Activated CD4-positive, alpha-beta T cell treated with anti-CD3 and anti-CD28 coated beads for 36 hours (primary cell): ENCODE measurements at places on chromosomes 7 and 10. TPM values are rescaled to one million over a fixed set of nuclear protein-coding genes. Genes with fewer than 3 reads are reported as not detected.

GRCh38 chr7:83469076-83469475, 179.9 kb downstream of the SEMA3E start:
- no peak overlapping the region for H3K4me3 ChIP-seq
- H3K4me1 ChIP-seq, result no peaks in the 10 kb centered on the region
- no peak for DNase-seq
- H3K36me3 ChIP-seq, result no peaks in the 10 kb centered on the region

ANKRD7 gene
- 0.34 TPM for total RNA-seq

SP8 gene
- not detected for total RNA-seq

CYP2C19 gene
- not detected for total RNA-seq

C10orf95 gene
- total RNA-seq, result 0.32 TPM

DNA sequence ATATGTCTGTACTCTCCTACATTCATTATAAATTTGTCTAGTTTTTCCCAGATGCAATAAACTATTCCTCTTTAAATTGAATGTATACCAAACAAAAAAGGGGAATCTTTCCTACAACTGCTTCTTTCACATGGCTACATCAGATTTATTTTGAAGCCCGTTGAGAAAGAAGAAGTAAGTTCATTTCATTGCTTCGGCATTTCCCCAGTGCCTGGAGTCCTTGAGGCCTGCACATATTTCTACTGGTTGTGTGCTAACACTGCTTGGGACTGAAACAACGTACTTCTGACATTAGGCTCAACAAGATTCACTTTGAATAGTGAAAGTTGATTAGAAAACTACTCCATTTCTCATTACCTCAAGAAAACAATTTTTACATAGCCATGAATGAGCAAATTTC, 201.7 kb downstream of the PHF14 start:
- H3K4me1 ChIP-seq, result peaks cover 14% of the 10 kb centered on the region
- peaks cover 2% of the 10 kb centered on the region for H3K36me3 ChIP-seq
- no peak overlapping the region for H3K4me3 ChIP-seq
- H3K27ac ChIP-seq, result no peak overlapping the region
- no peak for DNase-seq

TDRD1 gene
- 0.25 TPM for total RNA-seq

GIMAP7 gene
- total RNA-seq, result 34.5 TPM

DNA sequence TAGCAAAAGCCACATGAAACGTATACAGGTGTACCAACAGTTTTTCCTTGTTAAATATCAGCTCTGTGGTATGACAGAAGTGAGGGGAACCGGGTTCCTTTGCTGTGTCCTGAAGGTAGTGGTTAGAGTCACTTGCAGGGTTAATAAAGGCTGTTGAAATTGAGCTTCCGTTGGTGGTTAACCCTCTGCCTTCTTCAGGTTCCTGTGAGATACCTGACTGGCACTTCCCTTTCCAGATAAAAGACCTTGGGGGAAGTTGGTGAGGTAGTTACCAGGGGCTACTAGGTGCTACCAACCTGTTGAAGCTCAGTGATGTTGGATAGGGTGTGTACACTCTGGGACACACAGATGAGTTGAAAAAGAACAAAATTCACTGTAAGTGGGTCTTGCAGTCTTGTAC, 384.1 kb downstream of the GATA3 start:
- H3K27me3 ChIP-seq, result no peaks in the 10 kb centered on the region
- no peak overlapping the region for H3K4me3 ChIP-seq
- DNase-seq, result no peak
- H3K36me3 ChIP-seq, result no peaks in the 10 kb centered on the region

DNA sequence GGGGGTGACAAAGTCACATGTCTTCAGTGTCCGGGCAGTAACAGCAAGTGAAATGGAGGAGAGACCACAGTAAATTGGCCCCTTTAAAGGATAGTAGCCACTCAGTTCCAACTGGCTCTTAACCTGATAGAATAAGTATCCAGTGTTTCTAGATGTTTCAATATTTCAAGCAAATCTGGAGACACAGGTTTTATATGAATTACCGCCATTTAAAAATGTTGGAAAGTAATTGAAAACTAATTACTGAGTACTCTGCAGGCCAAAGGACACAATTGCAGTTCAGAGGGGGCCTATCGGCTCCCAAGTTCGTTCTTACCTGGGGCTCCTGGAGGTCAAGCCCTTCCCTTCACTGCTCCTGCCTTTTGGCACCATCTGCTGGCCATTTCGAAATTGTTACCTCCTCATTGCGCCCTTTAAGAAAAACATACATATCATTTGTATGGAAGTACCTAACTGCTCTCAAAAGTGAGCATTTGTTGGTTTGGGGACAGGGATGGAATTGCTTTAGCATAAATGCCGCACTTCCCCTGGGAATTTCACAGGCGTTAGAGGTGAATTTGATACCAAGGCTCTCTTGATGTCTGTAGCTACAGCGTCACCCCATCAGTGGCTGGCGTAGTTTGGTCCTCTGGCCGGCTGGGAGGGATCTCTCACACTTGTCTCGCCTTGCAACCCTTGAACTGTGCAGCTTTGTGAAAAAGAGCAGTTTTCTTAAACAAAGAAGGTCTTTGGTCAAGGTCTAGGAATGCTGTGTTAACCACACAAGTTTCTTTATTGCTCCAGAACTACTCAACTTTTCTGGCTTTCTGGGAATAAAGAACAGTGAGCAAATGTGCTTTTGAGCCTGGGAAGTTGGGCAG, 220.0 kb downstream of the ARHGAP21 start:
- peak; percentile 63 for DNase-seq
- H3K36me3 ChIP-seq, result no peaks in the 10 kb centered on the region
- no peaks in the 10 kb centered on the region for H3K4me1 ChIP-seq
- no peak overlapping the region for H3K27ac ChIP-seq

GRCh38 chr7:151133986-151134742, 33.3 kb downstream of the GBX1 start:
- H3K27ac ChIP-seq, result no peak overlapping the region
- peaks cover 3% of the 10 kb centered on the region for H3K36me3 ChIP-seq
- no peak for DNase-seq
- no peaks in the 10 kb centered on the region for H3K27me3 ChIP-seq
- H3K4me1 ChIP-seq, result no peaks in the 10 kb centered on the region

DNA sequence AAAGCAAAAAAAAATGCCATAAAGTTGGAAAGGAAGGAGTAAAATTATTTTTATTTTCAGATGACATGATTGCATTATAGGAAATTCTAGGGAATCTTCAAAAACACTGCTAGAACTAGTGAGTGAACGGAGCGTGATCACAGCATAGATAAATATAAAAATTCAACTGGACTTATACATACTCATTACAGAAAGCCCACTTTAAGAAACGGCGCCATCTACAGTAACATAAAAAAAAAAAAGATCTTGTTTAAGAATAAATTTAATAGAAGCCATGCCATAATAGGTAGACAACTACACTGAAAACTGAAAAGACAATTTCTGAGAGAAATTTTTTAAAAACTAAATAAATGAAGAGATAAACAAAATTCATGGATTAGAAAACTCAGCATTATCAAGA, 623.1 kb upstream of the MGMT start:
- no peak for DNase-seq
- no peak overlapping the region for H3K27ac ChIP-seq
- no peak overlapping the region for H3K4me3 ChIP-seq
- H3K36me3 ChIP-seq, result no peaks in the 10 kb centered on the region

CD36 gene
- not detected for total RNA-seq

DNA sequence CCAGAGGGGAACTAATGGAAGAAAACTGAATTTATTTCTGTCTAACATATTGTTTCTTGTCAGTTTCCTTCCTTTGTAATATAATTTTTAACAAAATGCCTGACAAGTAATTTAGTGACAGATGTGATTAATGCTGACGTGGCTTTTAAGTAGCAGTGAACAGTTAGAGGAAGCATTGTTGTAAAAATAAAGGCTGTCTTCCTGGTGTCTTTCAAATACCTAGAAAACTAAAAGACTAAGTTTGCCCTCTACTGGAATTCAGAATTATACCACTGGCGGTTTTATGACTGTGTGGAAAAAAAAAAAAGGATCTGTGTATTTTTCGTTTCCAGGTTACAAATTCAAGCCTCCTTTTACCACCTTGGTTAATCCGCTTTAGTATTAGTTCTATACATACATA, 217.1 kb upstream of the DPP6 start:
- H3K36me3 ChIP-seq, result no peaks in the 10 kb centered on the region
- no peak overlapping the region for H3K27ac ChIP-seq
- no peaks in the 10 kb centered on the region for H3K27me3 ChIP-seq
- H3K4me1 ChIP-seq, result no peaks in the 10 kb centered on the region

DNA sequence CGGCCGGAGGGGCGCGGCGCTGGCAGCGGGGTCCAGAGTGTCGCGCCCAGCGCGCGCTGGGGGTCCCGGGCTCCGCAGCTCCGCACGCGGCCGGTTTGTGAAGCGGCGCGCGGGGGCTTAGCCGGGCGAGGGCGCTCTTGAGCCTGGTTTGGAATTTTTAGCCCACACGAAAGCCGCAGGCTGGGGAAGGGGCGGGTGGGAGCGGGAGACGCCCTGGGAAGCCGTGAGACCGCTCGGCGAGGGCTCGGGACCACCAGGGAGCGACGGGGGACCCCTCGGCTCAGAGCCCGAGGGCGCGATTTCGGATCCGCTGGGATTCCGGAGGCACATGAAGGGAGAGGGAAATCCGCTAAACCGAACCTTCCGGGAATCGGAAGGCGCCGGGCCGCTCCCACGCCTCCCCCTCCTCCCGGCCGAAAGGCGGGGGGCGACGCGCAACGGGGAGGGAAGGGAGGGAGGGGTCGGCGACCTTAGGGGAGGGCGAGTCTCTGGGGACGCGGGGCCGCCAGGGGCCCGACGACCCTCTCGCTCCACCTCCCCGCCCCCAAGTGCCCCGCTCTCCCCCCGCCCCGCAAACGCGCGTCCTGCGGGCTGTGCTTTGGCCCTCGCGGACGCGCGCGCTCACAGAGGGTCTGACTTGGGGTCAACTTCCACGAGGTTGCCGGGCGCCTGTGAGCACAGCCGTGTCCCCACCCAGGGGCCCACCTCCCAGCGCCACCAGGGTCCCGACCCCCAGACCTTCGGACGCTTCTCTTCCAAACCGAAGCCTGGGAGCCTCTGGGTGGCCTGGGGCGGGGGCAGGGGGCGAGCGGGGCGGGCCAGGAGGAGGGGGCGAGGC, 5.1 kb upstream of the ELFN1 start:
- no peak overlapping the region for H3K27ac ChIP-seq
- H3K4me1 ChIP-seq, result peaks cover 8% of the 10 kb centered on the region
- H3K4me3 ChIP-seq, result no peak overlapping the region
- DNase-seq, result peak; percentile 77
- peaks cover 24% of the 10 kb centered on the region for H3K27me3 ChIP-seq

- H3K27ac ChIP-seq, result peak overlapping the region; percentile 99
- H3K36me3 ChIP-seq, result peaks cover 34% of the 10 kb centered on the region
- H3K4me3 ChIP-seq, result peak overlapping the region; percentile 95
- peaks cover 64% of the 10 kb centered on the region for H3K4me1 ChIP-seq
- H3K27me3 ChIP-seq, result no peaks in the 10 kb centered on the region
These were observed 3.4 kb downstream of the TRIM8 start for GRCh38 chr10:102647443-102648268.

GRCh38 chr10:45427262-45427969, 53.4 kb downstream of the ALOX5 start:
- H3K27me3 ChIP-seq, result peaks cover 2% of the 10 kb centered on the region
- H3K4me3 ChIP-seq, result no peak overlapping the region
- H3K27ac ChIP-seq, result no peak overlapping the region
- H3K4me1 ChIP-seq, result no peaks in the 10 kb centered on the region
- no peak for DNase-seq
- H3K36me3 ChIP-seq, result no peaks in the 10 kb centered on the region

GRCh38 chr10:133124357-133125211, 35.4 kb upstream of the KNDC1 start:
- H3K36me3 ChIP-seq, result no peaks in the 10 kb centered on the region
- H3K27me3 ChIP-seq, result peaks cover 19% of the 10 kb centered on the region
- H3K4me1 ChIP-seq, result peaks cover 8% of the 10 kb centered on the region
- H3K4me3 ChIP-seq, result no peak overlapping the region

DNA sequence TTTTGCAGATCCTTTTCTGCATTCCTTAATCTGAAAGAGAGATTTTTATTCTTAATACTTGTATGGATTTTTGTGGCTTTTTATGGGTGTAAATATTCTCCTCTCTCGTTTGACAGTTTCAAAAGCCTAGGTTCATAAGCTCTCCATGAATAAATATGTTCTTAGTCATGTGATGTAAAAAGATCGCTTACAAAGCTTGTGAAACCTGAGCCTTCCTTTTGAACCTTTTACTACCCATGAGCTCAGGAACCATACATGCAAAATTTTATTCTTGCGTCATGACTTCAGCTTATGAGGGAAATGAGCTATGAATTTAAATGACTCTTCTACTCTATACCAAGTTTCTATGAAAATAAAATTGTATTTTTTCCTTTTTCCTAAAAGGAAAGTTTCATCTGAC, 98.7 kb downstream of the POLL start:
- DNase-seq, result no peak
- no peaks in the 10 kb centered on the region for H3K27me3 ChIP-seq
- no peaks in the 10 kb centered on the region for H3K36me3 ChIP-seq
- no peak overlapping the region for H3K4me3 ChIP-seq

- H3K4me3 ChIP-seq, result no peak overlapping the region
- H3K27me3 ChIP-seq, result no peaks in the 10 kb centered on the region
- H3K36me3 ChIP-seq, result no peaks in the 10 kb centered on the region
- H3K4me1 ChIP-seq, result no peaks in the 10 kb centered on the region
These were observed 104.6 kb downstream of the MBL2 start for GRCh38 chr10:52668024-52668423.

ENTPD1 gene
- total RNA-seq, result 0.37 TPM

OR2A7 gene
- 3.8 TPM for total RNA-seq

MPP7 gene
- total RNA-seq, result 10.9 TPM

DNA sequence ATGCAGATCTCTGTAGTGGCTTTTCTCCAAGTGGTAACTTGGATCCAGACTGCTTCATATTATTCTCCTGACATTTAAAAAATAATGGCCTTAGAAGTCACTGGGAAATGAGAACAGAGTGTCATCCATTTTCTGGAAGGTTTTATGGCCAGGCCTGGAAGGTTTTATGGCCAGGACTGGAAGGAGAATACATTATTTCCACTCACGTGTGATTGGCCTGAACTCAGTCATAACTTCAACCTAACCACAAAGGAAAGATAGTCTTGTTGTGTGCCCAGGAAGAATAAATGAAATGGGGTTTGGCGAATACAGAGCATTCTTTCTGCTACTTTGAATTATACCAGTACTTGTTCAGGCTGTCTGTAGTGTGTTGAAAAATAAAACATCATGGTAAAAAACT, 360.9 kb downstream of the GPAM start:
- H3K4me1 ChIP-seq, result no peaks in the 10 kb centered on the region
- H3K4me3 ChIP-seq, result no peak overlapping the region
- no peak for DNase-seq
- no peaks in the 10 kb centered on the region for H3K36me3 ChIP-seq

NEUROG3 gene
- total RNA-seq, result 0.21 TPM

PAPOLB gene
- total RNA-seq, result not detected

PPP1R3C gene
- total RNA-seq, result 0.71 TPM

GRCh38 chr10:88911851-88912250, 31.8 kb downstream of the STAMBPL1 start:
- no peak overlapping the region for H3K27ac ChIP-seq
- peaks cover 47% of the 10 kb centered on the region for H3K36me3 ChIP-seq
- DNase-seq, result no peak
- H3K27me3 ChIP-seq, result no peaks in the 10 kb centered on the region
- H3K4me1 ChIP-seq, result peaks cover 23% of the 10 kb centered on the region
- H3K4me3 ChIP-seq, result no peak overlapping the region
